Suppressor macrophage treated with lipopolysaccharide for 1 hour (primary cell): ENCODE measurements at places on chromosomes 13 and 19.

GRCh38 chr19:31863122-31863521 lies 482.3 kb upstream of the ZNF507 start:
- DNase-seq = no peak

GRCh38 chr19:480016-480855 lies 16.1 kb upstream of the MADCAM1 start:
- DNase-seq = peak; percentile 87

DNA sequence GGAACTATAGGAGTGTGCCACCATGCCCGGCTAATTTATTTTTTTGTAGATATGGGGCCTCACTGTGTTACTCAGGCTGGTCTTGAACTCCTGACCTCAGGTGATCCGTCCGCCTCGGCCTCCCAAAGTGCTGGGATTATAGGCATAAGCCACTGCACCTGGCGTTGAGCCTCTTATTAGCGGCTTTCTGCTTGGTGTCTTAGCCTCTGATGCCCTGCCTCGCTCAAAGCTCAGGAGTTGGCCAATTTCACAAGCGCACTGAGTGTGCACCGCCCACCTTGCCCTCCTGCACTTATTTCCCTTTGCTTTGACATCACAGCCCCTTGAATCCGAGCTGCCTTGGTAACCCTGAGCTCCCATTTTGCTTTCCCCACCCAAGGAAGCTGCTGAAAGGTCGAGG lies 10.1 kb downstream of the YIPF2 start:
- DNase-seq = no peak

GRCh38 chr13:112247471-112248405 lies 128.4 kb upstream of the SPACA7 start:
- no peak for DNase-seq

GRCh38 chr13:51996641-51997040 lies 14.6 kb downstream of the ATP7B start:
- no peak for DNase-seq

DNA sequence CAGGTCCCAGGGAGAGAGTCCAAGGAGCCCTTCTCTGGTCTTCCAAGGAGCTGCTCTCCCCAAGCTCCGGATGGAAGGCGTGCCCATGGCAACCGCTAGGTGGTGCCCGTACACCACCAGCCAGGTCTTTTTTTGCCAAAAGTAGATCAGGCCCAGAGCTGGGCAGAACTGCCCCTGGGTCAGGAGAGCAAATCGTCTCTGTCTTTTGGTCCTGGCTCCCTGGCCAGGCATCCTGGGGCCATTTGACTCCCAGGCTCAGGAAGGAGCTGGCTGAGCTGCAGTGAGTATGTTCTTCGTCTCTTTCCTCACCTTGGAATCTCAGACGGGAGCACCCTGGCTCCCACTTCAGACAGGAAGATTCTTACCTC lies 24.6 kb upstream of the BCL3 start:
- peak; percentile 90 for DNase-seq

DNA sequence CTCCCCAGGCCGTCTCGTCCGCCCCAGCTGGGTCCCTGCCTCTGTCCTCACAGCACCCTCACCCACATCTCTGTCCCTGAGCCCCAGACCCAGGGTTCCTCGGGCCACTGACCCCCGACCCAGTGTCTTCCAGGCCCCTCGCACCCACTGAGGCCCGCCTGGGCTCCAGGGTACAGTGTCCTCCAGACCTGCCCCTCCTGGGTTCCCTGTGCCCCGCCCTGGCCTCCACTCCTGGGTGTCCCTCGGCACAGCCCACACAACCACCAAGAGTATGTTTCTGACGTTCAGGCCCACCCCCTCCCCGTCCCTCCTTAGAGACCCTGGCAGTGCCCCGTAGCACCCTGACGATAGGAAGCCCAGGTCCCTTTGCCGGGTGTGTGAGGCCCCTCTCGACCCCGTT lies 22.6 kb upstream of the NCCRP1 start:
- DNase-seq = no peak

- no peak for DNase-seq
Measured at GRCh38 chr13:66509175-66509574, 721.0 kb downstream of the PCDH9 start.

- no peak for DNase-seq
Measured at GRCh38 chr13:77874406-77874805, 44.2 kb downstream of the EDNRB start.

- no peak for DNase-seq
Measured at GRCh38 chr13:94119360-94119936, 360.0 kb downstream of the DCT start.

DNA sequence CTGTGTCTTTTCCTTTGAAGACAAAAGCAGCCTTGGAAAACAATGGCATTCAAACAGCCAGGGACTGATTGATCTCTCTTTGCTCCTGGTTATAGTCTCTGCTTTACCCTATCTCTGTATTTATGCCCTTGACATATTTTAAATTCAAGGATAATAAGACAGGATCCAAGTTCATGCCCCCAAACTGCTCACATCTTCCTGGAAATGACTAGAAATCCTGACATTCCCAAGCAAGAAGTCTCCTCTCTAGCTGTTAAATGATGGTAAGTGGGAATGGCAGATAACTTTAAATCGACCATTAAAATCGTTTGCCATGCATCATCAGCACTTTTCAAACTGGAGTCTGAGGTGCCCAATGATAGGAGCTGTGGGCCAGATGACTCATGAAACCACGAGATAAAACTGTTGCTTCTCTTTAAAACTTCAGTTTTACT lies 435.6 kb downstream of the FOXO1 start:
- no peak for DNase-seq

DNA sequence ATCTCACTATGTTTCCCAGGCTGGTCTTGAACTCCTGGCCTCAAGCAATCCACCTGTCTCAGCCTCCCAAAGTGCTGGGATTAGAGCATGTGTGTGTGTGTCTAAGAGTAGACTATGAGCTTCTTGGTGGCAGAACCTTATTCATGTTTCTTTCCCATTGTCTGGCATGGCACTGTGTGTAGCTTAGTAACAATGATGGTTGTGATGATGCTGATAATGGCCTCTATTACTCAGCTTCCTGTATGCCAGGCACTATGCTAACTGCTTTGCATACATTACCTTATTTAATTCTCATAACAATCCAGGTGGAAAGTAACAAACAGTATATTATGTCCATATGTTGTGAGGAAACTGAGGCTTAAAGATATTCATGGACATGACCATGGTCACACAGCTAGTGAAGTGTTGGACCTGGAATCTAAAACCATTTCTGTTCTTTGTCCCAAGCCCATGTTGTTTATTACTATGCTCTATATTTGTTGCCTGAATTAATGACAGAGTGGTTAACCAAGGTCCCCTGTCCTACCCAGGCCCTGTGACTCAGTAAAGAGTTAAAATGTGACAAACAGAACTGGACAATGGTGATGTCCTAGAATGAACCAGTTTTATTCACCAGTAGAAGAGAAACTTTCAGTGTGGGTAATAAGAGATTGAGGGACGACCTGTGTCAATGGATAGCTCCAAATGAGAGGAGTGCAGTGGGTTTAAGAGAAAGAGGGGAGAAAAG lies 109.6 kb downstream of the KLF5 start:
- no peak for DNase-seq

DNA sequence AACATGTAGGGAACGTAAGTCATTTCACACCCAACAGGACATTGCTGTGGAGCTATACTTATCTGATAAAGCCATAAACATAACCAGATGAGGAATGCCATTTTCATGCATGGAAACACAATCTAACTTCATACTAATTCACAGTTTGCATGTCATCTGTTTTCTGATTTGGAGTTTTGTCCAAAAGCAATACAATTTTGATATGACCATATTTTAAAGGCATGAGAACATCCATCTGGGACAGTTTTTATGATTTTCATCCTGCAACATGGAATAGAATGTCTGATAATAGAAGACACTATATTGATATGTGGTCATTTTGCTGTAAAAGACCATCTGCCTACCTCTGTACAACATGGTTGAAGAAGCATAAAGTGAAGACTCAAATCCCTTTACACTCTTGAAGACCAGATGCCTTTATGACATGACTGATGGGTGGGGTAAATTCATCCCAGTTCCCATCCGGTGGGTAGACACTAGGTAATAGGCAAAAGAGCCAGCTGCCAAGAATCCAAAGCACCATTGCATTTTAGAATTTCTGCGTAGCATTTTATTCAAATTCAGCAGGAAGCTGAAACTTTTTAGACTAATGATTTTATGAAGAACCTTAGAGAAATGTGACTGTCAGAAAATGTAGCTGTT lies 309.8 kb downstream of the LMO7 start:
- DNase-seq = no peak

DNA sequence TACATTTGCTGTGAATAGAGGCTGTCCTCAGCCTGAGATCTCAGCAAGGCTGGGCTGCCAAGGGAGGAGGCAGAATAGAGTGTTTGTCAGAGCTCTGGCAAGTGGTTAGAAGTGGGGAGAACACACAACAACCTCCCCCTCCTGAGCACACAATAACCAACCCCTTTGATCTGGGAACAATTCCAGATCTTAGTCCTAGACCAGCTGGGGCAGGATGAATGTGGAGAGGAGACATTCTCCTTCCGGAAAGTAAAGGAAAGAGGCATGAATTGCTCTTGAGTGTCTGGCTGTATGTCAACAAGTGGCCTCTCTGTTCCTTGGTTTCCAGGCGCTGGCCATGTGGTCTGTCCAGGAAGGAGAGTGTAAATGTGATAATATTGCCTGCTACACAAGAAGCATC lies 114.9 kb upstream of the TMTC4 start:
- DNase-seq = no peak

DNA sequence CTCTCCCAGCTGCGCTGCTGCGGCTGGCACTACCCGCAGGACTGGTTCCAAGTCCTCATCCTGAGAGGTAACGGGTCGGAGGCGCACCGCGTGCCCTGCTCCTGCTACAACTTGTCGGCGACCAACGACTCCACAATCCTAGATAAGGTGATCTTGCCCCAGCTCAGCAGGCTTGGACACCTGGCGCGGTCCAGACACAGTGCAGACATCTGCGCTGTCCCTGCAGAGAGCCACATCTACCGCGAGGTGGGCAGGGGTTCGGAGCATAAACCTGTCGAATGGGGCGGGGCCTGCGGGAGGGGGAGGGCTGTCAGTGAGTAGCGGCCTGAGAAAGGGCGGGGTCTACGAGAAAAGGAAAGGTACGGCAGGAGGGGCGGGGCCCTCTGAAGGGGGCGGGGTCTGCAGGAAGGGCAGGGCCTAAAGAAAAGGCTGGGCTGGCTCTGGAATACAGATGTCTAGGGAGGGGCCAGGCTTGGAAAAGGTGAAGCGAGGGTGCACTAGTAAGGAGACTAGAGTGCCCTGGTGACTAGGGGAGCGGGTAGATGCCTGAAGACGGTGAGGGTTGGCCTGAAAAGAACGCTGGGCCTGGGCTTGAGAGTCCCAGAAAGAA lies 3.6 kb downstream of the CD37 start:
- no peak for DNase-seq

- no peak for DNase-seq
Measured at GRCh38 chr13:101408992-101409656, 7.2 kb downstream of the NALCN start.

- DNase-seq = peak; percentile 88
Measured at GRCh38 chr19:56333506-56333905, 18.9 kb upstream of the ZSCAN5A start.

DNA sequence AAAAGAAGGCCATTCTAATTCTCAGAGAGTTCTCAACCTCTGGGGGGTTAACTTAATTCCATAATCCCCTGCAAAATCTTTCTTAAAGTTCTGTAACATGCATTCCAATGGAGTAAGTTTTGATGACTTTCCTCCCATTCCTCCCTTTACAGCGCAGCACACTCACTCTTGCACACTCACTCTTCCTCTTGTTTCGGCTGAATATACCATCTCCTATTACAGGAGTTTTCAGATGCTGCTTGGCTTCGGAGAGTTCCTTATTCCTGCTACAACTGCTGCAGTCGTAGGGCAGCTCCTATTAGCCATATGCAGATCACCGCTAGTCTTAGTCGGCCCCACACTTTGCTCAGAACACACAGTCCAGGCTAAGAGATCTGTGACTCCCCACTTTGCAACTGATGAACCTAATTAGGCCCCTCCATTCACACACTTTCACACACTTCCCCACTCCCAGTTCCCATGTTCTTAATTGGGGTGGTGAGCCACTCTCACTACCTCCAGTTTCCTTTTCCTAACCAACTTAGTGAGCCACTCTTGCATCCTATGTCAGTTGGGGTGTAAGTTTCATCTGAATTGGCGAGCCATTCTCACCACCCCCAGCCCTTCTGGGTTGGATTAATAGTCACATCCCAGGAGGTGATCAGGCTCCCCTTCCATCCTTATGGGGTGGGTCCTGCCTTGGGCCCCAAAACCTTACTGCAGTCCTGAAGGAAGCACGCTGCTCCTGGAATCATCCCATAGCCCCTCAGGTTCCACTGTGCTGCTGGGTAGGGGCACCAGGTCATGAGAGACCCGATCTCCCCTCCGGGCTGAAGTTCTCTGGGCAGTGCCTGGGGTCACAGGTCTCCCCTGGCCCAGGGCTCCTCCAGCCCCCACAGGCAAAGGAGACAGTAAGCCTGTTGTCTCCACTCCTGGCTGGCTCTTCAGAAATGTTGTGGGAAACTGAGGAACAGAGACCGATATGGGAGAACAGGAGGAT lies 53.9 kb downstream of the OR10H4 start:
- DNase-seq = peak; percentile 37

- peak; percentile 55 for DNase-seq
Measured at GRCh38 chr19:41801792-41802211, 5.4 kb downstream of the CEACAM3 start.

DNA sequence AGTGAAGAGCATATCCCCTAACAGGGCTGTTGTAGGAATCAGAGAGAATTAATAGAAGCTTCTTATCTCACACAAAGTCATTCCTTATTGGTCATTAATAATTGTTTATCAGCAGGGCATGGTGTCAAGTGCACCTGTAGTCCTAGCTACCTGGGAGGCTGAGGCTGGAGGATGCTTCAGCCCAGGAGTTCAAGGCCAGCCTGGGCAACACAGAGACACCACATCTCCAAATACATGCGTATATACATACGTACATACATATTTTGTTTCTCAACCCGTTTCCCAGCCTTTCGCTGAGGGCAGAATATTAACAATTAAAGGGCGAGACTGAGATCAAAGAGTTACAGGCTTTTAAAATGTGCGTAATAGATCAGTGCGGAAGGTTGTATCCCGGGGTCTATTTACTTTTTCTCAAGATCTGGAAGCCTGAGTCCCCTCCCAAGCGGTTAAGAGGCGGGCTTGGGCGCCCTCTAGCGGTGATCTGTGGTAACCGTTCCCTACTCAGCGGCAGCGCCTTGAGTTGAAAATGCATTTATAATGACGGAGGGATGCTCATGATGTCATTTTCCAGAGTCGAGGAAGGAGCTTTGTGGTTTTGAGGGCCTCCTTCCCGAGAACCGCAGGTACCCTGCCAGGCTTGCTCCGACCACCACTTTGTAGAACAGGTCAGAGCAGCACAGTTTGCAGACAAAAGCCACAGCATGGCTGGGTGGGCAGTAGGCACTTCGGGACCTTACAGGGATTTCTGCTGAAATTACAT lies 169.6 kb upstream of the GPR12 start:
- peak; percentile 68 for DNase-seq

- no peak for DNase-seq
Measured at GRCh38 chr13:59447031-59447430, 716.7 kb downstream of the DIAPH3 start.
